ENCODE measurements at places on chromosomes 5 and 9.
A peak's percentile ranks its signal among the peaks of the same experiment; 100 is the strongest.

GRCh38 chr5:159100025-159100781, 487 bp upstream of the EBF1 start:
- DNase-seq, result peak; percentile 95

DNA sequence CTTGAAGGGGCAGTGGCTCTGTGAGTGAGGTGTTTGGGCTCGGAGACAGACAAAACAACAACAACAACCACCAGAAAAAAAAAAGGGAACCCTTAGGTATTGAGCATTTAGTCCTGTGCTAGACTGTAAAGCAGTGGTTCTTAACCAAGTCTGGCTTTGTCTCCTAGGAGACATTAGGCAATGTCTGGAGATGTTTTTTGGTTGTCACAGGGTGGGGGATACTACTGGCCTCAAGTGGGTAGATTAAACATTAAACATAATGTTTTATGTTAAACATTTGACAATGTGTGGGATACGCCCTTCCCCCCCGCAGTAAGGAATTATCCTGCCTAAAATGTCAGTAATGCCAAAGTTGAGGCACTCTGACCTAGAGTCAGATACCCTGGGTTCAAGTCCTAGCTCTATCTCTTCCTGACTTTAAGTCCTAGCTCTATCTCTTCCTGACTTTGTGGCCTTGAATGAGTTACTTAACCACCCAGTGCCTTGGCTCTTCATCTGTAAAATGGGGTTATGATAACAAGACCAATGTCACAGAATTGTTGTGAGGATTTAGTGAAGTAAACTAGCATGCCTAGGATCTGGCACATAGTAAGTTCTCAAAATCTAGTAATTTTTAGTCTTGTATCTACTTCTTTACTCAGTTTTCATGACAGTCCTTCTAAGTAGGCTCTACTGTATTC, 1.8 kb downstream of the TRIM32 start:
- no peak for DNase-seq

- DNase-seq, result no peak
Measured at GRCh38 chr5:34053571-34054399, 10.8 kb upstream of the C1QTNF3 start.

GRCh38 chr5:90548069-90548593, 10.5 kb upstream of the ADGRV1 start:
- no peak for DNase-seq

DNA sequence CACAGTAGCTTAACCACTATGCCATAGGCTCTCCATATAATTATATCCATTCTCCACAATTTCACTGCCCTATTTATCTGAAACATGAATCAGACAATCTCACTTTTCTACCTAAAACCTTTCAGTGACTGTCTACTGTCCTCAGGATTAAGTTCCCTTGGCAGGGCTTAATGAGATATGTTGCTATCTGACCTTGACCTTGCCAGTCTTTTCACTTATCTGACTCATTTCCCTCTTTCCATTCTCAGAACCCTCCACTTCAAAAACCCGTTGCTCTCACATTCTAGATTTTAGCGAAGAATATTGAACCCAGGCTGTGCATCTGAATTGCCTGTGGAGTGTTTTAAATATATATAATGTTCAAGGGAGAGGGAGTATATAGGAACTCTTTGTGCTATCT, 452.1 kb upstream of the MPDZ start:
- no peak for DNase-seq

- DNase-seq, result no peak
Measured at GRCh38 chr9:131630205-131630831, 85.0 kb downstream of the PRRT1B start.

- peak; percentile 26 for DNase-seq
Measured at GRCh38 chr5:94908889-94909480, 290.5 kb downstream of the SLF1 start.

DNA sequence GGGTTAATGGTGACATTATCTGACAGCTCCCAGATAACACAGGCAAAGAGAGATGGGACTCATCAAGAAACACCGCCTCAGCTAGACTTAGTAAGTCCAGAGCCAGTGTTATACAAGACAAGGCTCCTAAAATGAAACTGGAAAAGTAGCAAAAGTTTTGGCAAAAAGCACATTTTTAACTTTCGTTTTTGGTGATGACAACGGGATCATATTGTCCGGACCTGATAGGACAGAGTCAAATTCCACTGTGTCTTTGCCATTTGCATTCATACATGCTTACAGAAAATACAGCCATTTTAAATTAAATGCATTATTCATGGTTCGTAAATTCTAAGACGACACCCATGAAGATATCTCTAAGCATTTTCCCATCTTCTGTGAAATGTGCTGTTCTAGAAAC, 152.1 kb downstream of the CRB2 start:
- DNase-seq, result peak; percentile 44

DNA sequence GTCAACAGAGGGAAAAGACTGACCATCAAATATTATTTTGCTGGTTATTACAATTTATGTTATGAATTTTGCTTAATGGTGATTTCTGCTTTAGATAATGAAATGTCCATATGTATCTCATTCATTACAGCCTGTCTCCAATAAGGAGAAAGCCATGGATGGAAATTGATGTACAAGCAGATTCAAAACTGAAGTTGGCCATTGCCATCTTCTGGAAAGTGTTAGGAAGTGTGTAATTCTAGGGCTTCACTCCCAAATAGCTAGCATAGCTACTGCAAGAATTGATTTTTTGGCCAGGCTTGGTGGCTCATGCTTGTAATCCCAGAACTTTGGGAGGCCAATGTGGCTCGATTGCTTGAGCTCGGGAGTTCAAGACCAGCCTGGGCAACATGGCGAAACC, 45.8 kb downstream of the DYNC2I2 start:
- no peak for DNase-seq

GRCh38 chr5:104367978-104368377, 805.4 kb upstream of the NUDT12 start:
- no peak for DNase-seq

DNA sequence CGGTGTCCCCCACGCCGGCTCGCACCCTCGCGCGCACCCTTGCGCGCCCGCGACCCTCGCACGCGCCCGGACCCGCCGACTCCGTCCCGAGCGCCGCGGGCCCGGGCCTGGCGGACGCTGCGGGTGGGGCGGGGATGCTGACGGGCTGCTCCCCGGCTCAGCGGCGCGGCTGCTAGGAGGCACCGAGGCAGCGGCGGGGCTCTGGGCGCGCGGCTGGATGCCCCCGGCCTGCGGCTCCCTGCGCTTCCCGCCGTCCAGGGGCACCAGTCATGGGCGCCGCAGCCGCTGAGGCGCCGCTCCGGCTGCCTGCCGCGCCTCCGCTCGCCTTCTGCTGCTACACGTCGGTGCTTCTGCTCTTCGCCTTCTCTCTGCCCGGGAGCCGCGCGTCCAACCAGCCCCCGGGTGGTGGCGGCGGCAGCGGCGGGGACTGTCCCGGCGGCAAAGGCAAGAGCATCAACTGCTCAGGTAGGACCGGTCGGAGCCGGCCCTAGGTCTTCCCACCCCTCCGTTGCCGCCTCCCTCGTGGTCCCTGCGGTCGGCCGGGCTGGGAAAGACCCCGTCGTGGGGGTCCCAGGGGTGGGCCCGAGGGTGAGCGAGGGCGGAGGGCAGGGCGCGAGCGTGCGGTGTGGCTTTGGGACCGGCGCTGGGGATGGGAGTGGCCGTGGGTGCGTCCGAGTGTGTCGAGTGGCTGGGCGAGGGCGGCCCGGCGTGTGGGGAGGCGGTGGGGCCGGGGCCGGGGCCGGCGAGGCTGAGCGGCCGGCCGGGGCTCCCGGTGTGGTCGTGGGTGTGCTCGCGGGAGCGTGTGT, 530 bp downstream of the TMEFF1 start:
- peak; percentile 49 for DNase-seq

DNA sequence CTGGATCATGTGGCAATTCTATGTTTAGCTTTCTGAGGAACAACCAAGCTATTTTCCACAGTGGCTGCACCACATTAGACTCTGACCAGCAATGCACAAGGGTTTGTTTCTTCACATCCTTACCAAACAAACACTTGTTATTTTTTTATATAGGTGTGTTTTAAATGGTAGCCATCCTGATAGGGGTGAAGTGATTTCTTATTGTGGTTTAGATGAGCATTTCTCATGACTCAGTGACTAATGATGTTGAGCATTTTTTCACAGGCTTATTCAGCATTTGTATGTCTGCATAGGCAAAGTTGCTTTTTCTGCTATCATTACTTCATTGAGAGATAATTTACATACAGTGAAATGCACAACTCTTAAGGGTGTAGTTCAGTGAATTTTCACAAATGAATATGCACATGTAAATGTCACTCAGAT, 36.0 kb downstream of the ANKRD33B start:
- peak; percentile 33 for DNase-seq

- no peak for DNase-seq
Measured at GRCh38 chr9:137195525-137196220, 4.9 kb downstream of the TPRN start.

DNA sequence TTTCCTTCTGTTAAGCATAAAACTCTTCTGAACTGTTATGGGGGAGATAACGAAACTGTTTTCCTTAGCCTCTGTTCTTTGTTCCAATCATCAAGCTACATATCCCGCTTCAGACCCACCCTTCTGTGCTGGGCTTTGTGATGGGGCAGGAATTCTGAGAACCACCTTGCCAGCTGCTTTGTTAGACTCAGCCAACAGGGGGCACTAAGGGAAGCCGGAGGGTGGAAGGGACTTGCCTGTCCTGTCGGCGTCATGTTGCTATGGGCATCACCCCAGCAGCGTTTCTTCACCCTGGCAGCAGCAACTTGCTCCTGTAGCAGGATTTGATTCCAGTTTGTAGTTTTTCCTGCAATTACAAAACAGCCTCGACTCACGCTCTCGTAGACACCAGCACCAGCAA, 169.1 kb downstream of the CAAP1 start:
- DNase-seq, result peak; percentile 37

DNA sequence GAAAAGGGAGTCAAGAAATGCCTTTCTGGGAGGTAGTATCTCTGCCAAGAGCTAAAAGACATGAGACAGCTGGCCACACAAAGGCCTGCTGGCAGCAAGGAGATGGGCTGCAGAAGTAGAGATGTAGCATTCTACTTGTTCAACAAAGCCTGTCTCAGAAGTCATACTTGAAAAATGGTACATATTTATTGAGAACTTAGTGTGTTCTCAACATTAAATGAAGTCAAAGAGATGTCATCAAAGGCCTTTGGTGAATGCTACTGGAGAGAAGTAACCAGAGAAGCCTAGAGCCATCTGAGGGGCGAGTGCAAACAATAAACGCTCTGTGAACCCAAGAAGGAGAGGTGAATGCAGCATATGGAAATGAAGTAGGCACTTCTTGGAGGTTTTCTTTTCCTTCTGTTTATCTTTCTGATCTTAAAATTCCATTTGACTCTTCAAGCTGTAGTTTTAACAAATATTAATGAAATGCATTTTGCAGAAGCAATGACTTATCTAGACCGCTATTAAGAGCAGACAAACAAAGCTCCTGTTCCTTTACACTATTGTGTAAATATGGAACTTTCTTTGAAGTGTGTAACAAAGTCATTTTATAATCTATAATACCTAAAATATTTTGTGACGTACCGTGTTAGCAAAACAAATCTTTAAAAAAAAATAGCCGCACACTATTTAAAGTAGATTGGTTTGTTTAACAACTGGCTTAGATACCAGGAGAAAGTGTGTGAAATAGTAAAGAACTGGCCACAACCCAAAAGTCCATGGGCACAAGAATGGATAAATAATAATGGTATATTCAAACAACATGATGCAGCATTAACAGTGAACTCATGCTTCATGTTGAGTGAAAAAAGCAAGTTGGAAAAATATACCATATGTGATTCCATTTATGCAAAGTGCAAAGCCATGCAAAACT, 70.2 kb downstream of the ZNF608 start:
- DNase-seq, result no peak

- DNase-seq, result peak; percentile 60
Measured at GRCh38 chr5:77426670-77427069, 65.4 kb downstream of the WDR41 start.

DNA sequence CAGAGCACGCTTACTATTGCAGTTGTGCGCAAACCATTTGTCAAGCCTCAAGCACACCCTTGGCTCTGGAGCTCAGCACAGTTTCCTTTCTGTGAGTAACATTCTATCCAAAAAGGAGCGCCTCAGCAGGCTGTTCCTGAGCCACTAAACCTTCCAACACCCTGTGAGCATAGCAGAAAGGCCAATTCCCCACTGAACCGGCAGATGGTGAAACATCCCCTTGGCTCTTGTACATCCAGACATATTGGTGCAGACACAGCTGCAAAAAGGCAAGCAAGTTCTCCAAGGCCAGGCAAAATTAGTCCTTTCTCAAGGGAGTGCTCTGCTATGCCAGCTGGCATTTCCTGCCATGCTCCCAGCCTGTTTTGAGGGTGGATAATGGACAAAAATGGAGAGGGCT, 44.1 kb upstream of the CEMIP2 start:
- DNase-seq, result peak; percentile 38

DNA sequence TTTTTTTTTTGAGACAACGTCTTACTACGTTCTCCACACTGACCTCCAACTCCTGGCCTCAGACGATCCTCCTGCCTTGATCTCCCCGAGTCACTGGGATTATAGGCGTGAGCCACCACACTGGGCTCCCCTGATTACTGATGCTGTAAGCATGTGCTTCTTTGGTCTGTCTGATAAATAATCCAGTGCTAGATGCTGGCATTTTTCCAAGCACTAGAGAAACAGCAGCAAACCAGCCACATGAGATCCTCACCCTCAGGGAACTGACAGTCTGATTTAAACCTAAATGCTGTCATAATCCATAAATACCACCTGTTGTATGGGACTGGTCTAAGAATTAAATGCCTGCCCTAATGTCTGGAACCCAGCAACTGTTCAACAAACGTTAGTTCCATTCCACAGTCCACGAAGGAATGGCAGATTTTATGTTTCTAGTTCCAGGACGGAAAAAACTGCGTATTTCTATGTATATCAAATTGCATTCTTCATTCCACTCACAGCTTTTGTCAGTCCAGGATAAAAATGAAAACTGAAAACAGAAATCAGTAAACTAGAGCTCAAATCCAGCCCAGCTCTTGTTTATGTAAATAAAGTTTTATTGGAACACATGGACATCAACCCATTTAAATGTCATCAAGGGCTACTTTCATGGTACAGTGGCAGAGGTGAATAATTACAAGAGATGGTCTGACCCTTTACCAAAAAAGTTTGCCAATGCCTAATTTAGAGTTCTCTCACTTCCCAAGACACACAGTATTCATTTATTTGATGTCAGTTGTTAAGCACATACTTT, 20.1 kb downstream of the SLC35D2 start:
- DNase-seq, result no peak

GRCh38 chr9:127575875-127576778, 36.0 kb upstream of the STXBP1 start:
- no peak for DNase-seq

DNA sequence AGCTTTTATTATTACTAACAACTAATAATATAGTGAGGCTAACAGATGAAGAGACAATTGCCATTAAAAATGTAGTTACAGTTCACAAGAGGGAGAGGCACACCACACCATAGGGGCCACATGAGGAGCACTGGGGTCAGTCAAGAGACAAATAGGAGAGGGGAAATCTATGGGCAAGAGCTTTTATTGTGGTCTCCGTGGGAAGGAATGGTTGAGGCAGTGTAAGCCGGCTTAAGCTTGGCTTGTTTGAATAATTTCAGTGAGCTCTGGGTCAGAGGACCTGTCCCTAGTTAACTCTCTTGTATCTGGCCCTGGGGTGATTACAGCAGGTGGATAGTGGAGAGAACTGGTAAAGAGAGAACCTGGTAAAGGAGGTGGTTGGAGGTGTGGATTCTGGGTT, 35.3 kb downstream of the OGN start:
- DNase-seq, result no peak
